Esophagus squamous epithelium (tissue), 5 donors: ENCODE measurements at places on chromosomes 5 and 9.

DNA sequence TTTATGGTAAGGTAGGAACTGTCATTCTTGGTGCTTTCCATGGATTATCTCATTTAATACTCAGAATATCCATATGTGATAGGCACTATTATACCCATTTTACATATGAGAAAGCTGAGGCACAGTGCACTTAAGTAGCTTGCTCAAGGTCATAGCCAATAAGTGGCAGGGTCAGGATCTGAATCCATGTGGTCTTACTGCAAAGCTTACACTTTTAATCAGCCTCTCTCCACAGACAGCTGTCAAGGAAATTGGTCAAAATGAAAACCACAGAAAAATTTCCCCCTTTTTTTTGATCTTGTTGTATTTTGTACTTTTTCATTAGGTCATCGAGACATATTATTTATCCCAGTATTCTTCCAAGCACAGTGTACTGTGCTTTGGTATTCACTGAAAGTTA, 78.5 kb downstream of the ERCC6L2 start:
- no peak for DNase-seq

DNA sequence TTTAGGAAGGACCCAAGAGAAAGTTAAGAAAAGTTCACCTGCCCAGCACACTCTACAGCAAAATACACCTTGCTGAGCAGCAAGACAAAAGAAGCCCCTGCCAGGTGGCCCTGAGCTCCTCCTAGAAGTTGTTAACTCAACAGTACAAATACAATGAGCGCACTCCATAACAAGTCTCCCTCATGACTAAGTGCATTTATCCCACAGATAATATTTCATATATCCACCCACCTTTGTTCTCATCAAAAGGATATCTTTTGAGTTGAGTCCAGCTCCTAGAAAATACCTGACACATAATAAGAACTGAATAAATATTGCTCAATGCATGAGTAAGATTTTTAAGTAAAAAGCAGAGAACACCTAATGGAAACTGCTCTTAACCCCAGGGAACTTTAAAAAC, 73.3 kb downstream of the ABCA1 start:
- DNase-seq: no peak

GRCh38 chr9:123318202-123318601, 37.8 kb upstream of the CRB2 start:
- DNase-seq: no peak

DNA sequence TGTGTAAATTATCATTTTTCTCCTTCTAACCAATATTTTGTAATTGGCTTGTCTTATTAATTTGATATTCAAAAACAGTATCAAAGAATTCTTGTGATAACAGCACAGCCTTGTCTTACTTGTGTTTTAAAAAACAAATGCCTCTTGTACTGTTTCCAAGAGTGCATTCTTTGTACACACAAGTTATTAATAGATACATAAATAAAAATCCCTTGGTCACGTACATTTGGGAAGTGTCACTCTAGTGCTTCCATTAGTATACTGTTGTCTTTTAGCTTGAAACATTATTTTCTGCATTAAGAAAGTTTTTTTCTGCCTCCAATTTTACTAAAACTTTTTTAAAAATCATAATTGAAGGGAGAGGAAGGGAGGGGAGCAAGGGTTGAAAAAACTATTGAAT, 133.2 kb downstream of the PIP5K1B start:
- DNase-seq: no peak

DNA sequence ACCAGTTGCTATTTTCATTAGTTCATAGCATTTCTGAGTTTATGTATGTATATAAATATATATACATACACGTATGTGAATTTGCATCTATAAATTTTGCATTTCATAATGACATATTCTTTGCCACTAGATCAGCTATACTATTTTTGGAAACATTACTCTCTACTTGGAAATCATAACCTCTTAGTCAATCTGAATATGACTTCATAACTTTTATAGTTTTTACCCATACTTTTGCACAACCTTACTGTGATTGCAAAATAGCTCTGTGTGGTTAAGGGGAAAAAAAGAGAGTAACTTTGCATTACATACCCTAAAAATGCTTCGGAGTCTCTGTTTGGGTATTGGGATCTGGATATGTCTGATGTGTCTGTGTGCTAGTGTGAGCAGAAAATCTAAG, 44.9 kb upstream of the ADAMTSL1 start:
- no peak for DNase-seq

DNA sequence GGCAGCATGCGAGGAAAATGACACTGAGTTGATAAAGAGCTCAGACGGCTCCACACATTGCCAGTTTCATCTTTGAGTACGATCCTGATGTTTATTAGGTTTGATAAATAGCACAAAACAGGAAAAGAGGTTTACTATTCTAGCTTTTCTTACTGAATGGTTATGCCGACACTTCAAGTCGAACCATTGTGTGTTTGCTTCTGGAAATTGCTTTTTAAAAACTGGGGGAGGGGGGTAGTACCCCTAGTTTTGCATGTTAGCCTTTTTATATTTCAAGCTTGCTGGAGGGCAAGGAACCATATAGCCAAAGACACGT, 5.2 kb downstream of the PTCH1 start:
- DNase-seq: no peak

GRCh38 chr5:153866176-153866575, 172.5 kb downstream of the FAM114A2 start:
- no peak for DNase-seq

- no peak for DNase-seq
Observed at GRCh38 chr9:78288214-78288892, 8.6 kb upstream of the PSAT1 start.

DNA sequence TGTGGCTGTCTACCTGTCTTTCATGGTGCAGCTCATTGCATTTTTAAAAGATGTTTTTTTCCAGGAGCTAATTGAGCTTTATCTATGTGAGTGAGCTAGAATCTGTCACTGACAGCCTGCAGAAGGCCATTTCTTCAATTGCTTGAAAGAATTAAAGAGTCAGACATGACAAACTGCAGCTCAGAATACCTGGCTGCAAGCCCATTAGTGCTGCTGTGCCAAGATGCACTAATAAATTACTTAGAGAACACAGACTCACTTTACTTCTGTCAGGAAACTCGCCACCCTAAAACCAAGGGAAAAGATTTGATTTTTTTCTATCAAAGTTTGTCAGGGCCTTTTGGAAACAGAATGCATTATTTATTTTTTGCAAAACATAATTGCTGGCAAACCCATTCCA, 368.3 kb downstream of the CAAP1 start:
- no peak for DNase-seq

GRCh38 chr5:68688547-68688946, 405.3 kb upstream of the SLC30A5 start:
- no peak for DNase-seq

DNA sequence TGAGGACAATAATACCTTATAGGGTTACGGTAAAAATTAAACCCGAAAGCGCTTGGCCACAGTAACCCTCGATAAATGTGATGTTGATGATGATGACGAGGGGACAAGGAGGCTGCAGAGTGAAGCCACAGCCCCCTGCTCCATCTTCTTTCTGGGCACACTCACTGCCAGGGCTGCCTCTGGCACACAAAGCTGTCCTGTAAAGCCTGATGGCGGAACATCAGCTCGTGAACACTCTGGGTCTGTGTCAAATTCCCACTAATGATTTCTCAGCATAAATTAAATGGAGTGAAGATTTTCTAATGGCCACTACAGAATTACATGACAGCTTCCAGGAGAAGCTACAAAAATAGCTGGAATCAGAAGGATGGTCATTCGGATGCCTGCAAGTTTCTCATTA, 142.2 kb downstream of the TTLL11 start:
- DNase-seq: no peak

GRCh38 chr5:173793648-173794548, 94.3 kb upstream of the CPEB4 start:
- DNase-seq: no peak

DNA sequence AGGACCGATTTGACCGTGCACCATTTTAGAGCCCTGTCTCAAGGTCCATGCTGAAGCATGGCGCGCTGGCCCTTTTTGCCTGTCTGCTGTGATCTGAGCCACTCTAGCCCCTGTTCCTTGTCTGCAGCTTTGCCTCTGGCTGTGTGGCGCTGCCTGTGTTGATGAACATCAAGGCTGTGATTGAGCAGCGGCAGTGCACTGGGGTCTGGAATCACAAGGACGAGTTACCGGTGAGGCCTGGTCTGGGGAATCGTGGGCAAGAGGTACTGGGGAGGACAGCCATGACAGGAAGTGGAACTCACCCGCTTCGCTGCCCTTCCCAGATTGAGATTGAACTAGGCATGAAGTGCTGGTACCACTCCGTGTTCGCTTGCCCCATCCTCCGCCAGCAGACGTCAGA, 6.3 kb downstream of the NHP2 start:
- DNase-seq: no peak

- no peak for DNase-seq
Observed at GRCh38 chr9:110025551-110026170, 182.3 kb downstream of the C9orf152 start.

DNA sequence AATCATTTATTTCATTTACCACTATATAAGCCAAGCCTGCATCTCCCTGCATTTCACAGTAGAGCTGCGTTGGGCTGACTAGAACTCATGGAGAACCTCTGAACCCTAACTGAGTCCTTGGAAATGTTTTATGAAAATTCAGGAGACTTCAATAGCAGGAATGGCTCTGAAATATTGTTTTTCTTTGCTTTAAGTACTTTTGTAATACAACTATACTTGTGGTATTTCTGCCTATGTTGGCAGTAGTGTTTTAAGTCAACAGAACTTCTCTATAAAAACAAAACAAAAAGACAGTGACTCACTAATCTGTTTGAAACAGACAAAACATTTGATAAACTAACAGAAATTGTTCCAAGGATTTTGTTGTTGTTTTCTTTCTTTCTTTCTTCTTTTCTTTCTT, 489.2 kb upstream of the MEF2C start:
- no peak for DNase-seq

DNA sequence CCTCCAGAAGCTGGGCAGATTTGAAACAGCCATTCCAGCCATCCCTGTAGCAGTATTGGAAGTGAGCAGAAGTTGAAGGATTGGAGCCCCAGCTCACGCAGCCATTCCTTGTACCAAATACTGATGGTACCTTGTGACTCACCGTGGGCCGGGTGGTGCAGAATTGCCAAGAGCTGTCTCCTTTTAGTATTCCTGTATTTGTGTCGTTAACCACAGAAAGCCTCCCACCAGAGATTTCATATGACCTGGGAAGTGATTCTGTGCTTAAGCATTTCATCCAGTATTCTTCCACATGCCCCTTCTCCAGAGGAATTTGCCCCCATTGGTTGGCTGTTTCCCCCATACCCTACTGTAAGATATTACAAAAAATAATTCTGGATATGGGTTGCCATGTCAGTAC, 17.7 kb upstream of the TLX3 start:
- DNase-seq: no peak

- no peak for DNase-seq
Observed at GRCh38 chr9:28762167-28762566, 1188.9 kb upstream of the C9orf72 start.

DNA sequence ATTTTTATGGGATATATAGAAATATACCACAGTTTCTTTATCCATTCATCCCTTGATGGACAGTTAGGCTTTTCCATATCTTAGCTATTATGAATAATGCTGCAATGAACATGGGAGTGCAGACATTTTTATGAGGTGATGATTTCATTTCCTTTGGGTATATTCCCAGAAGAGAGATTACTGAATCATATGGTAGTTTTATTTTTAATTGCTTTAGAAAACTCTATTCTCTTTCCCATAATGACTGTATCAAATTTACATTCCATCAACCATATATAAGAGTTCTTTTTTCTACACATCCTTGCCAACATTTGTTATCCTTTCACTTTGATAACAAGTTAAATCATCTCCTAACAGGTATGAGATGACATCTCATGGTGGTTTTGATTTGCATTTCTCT, 821.6 kb downstream of the TLE1 start:
- DNase-seq: no peak

GRCh38 chr5:157574456-157575380, 857 bp downstream of the ADAM19 start:
- no peak for DNase-seq

DNA sequence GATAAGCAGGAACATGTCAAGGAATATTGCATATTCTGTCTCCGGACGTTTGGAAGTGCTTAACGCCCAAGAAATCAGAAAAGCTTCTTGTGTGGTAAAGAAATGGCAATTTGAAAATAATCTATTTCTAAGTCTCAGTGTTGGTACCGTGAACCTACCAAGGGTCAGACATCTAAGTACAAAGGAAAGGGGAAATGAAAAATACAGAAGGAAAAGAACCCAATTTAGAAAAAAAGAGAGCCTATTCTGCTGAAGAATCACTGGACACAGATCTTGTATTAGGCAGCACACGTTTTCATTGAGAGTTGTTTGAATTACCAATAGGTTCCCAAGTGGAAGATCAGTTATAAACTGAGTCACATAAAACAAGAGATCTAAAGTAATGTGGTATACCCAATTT, 46.9 kb upstream of the CEP78 start:
- no peak for DNase-seq

GRCh38 chr5:74187757-74188156, 452.8 kb downstream of the ENC1 start:
- no peak for DNase-seq

DNA sequence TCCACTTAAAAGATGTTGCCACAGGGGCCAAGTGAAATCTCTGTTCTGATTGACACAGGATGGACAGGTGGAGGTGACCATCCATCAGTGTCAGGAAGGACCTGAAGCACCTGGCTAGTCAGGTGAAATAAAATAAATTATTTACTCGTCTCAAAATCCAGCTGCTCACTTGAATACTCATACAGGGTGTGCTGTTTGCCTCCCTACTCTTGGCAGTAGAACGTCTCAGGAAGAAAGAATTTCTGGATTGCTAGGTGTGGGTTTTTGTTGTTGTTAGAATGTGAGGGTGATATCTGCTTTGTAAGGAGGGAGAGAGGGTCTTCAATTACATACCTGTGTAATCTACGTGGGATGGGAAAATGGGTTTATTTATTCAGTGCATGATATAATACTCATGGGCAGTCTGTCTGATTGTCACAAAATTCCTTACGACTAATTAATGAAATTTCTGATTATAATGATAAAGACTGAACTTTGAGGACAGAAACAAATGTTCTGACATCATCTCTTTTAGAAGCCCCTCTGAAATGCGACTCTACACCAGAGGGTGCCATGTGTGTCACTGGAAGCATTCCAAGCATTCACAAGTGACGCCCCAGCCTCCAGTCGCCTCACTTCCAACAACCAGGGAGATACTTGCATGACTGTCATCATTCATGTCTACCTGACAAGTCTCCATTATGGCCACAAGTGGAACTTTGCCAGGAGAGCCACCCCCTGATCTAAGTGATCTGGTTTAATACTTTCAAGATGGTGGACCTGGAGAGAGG, 218.4 kb downstream of the GAPVD1 start:
- DNase-seq: no peak

DNA sequence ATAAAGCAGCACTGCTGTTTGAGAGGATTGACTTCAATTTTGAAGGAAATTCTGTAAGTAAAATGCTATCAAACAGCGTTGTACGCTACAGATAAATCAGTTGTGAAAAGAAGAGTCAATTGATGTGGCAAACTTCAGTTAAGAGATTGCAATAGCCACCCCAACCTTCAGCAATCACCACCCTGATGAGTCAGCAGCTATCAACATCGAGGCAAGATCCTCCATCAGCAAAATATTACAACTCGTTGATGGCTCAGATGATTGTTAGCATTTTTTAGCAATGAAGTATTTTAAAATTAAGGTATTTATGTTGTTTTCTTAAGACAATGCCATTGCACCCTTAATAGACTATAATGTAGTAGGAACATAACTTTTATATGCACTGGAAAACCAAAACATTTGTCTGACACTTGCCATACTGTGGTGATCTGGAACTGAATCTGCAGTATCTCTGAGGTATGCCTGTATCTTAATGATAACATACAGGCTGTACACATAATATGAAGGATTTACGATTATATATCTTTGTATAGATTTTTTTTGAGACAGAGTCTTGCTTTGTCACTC, 47.5 kb downstream of the VPS13A start:
- no peak for DNase-seq

- no peak for DNase-seq
Observed at GRCh38 chr5:141484641-141485311, at the start of gene PCDHGC4. Gene PCDHGC4, plus strand, starts transcription at chr5:141485030. Its CDS starts 144 bp downstream, at chr5:141485174.
